ENCODE measurements at places on chromosomes 2 and 18.

- no peak for DNase-seq
These were observed 103.8 kb downstream of the ASAP2 start for GRCh38 chr2:9310377-9310776.

- no peak for DNase-seq
These were observed 239.0 kb downstream of the OSR1 start for GRCh38 chr2:19119326-19120001.

DNA sequence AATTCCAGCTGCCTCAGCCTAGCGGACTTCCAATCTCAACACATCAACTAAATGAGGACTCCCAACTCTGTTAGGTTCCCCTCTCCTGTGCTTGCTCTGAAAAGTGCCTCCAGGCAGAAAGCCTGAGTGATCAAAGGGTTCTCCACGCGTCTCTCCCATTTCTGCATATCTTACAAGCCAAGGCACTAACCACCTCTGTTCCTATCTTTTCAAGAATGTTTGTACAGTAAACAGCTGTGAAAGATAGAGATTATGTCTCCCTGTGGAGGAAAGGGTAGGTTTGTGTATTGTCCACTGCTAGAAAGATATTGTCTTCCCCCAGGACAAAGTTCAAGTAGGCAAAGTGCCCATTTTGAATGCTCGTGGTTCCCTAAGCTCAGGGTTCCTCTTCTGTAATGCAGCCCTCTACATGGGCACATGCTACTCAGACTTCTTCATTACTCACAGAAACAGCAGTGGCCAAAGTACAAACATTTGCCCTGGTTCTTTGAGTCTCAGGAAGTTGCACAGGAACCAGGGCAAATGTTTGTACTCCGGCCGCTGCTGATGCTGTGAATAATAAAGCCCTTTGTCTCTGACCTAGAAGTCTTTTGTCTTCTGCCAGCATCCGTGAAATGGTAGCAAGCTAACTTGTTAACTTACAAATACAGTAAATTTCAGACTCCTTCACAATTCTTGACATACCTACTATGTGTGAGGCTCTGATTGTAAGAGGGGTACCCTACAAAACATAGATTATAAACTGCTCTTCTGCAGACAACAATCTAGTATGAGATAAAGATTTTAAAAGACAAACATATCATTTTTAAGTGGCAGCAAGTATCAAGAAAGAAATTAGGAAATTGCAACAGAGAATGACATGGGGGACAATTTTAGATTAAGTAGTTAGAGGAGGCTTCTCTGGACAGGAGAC is 44.5 kb downstream of the PKDCC start:
- no peak for DNase-seq

DNA sequence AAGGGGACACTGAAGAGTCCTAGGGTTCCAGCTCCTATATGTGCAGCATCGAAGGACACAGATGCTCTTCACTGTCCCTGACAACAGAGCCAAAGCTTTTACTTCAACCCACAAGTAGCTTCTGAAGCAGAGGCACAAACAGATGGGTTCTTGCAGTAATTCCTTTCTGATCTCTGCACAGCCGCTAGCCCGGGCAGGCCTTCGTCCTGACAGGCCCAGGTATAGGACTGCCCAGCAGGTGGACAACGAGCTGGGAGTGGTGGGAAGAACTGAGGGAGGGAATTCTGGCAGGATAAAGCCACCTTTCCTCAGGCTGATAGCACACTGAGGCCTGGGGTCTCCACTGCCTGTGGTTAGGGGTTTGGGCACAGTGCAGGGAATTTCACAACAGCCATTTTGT is 94.8 kb downstream of the RHOB start:
- no peak for DNase-seq

DNA sequence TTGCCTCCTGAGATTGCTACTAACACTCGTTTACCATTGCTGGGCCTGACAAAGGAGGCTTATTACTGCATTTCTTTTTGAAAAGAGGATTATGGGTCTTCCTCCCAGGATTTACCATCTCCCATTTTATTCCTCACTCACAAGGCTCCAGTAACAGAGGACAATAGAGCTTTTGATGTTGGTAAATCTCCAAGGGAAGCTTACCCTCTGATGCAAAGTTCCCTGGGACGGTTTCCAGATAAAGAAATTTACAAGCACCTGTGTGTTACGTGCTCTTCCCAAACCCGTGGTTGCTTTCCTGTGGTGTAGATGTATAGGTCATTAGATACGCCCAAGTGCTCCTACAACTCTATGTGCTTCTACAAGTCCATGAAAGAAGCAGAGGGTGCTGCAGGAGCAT is 17.1 kb downstream of the VSNL1 start:
- DNase-seq: no peak

DNA sequence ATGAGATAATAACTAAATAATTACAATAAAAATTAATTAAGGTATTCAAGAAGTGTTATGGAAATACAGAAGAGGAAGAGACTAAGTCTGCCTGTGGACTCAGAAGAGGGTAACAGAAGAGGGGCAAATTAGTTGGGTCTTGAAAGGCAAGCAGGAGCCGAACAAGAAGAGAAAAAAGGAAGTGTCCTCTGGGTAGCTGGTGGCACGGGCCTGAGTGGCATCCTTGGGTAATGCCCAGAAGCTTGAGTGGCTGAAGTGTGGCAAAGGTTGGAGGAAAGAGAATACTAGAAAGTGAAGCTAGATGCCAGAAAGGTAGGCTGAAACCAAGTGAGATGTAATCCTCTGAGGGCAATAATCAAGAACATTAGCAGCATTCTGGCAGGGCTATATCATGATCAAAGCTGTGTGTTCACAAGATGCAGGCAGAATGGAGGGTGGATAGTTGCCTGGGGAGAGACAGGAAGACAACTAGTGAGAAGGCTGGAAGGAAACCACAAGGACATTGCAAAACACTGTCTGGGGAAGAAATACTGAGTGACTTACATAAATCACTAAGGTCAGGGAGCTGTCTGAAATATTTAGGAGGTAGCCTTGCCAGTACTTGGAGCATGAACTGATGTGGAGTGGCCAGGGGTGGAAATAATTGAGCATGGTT is 16.2 kb downstream of the DOCK10 start:
- no peak for DNase-seq

Data from activated naive CD4-positive, alpha-beta T cell (primary cell).